Femur (tissue), 1 donor: ENCODE measurements at places on chromosomes 2 and 18.

- no peak for DNase-seq
Measured at GRCh38 chr18:24078391-24078790, 60.5 kb upstream of the CABYR start.

DNA sequence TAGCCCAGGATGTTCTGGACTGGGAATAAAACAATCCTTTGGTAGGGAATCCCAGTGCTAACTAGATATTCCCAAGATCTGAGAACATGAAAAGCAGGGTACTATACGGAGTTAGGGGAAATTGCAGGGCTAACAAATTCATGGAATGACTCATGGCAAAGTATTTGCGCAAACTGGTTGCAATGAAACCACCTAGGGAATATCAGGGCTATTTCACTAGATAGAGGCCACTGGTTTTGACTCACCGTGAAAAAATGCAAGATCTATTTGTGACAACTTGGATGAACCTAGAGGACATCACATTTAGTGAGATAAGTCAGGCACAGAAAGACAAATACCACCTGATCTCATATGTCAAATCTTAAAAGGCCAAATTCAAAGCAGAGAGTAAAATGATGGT, 233.3 kb downstream of the MBD2 start:
- no peak for DNase-seq

DNA sequence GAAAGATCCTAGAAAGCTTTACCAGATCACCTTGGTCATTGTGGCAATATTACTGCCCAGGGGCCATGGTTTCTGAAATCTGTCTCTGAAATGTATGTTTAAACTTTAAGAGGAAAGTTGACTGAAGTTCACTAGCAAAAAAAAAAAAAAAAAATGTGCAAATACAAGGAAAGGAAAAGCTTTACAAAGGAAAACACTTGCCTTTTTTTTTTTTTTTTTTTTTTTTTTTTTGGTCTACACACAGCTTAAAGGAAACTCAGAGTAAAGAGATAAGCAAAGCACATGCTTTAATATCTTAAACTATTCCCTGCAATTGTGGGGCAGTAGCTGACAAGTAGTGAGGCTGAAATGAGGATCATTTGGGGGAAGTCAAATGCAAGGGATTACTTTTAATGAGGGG, 174.2 kb upstream of the EPAS1 start:
- DNase-seq, result no peak

- DNase-seq, result no peak
Measured at GRCh38 chr18:686339-687111, 25.9 kb downstream of the ENOSF1 start.
